ENCODE measurements at places on chromosomes 2 and 18.

DNA sequence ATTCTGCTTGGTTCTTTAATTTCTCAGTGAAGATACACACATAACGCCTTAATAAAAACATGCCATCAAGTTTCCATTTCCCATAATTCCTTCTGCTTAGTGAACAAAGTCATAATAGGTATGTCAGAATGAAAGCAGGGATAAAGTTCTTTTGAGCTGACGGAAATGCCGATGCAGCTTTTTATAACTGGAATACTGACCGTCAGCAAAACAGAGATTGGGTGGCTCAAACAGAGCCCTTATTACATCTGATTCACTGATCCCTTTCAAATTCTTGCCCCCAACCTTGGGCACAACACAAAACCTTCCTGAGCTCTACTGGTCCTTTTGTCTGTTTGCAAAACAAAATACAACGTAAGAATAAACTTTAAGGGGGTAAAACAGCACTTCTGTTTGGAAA lies 140.4 kb downstream of the CDH2 start:
- DNase-seq: no peak

DNA sequence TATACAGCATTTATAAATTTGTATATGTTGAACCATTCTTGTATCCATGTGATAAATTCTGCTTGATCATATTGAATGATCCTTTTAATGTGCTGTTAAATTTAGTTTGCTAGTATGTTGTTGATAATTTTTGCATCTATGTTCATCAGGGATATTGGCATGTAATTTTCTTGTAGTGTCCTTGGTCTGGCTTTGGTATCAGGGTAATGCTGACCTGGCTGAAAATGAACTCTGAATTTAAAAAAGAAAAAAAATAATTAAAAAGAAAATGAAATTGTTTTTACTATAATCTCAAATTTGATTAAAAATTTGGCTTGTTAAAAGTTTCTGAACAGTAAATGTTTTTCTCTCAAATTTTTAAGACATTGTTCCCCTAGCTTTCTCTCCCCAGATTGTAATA lies 46.3 kb downstream of the RAD51AP2 start:
- DNase-seq: no peak

DNA sequence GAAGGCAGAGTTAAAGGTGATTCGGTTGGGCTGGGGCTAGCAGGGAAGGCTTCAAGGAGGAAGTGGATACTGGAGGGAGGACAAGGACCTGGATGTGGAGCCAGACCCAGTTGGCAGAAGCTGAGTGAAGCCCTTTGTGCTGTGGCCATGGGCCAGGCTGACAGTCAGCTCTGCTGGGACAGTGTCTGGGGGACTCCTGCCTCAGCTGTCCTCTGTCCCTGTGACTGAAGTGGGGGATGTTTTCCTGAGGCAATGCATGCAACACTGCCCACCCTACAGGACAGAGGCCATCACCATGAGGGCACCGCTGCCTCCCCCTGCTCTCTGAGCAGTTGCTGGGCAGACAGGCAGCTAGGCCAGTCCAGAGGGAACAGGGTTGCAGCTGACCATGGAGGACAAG lies 40.0 kb downstream of the ST8SIA5 start:
- no peak for DNase-seq

DNA sequence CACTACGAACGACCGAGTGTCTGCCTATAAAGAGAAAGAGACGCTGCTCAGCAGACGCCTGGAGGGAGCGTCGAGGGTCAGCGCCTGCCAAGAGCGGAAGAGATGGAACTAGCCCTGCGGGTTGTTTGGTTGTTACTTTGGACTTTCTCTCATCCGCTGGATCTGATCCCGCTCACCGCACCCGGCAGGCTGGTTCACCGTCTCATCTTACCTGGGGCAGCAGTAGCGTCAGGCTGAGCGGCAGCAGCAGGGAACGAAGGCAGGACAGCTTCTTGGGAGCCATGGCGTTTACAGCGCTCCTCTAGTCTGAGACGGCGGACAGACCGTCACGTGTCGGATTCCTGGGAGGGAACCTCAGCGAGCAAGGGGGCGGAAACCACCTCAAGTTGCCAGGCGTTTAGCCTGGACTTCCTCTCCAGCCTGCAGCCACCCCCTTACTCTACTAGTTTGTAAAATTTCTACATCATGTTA lies 1.9 kb downstream of the GLB1L start:
- DNase-seq: no peak

DNA sequence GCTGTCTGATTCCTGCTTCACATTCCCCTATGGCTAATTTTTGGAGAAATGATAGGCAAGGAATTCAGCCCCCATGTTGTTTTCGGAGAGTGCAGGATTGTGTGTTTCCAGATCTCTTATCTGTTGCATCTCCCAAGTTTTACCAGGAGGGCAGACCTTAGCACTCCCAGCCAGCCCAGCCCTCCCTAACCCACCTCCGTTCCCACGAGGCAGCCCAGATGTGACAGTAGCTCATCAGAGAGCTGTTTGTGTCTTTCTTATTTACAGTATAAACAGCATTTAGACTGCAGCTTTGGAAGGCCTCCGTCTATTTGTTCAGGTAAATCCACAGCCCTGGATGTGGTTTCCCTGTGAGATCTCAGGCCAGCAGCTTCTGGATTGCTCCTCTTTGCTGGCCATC lies 91.6 kb downstream of the THNSL2 start:
- no peak for DNase-seq

GRCh38 chr2:12435430-12436222 lies 281.1 kb upstream of the TRIB2 start:
- no peak for DNase-seq

GRCh38 chr2:224173933-224174332 lies 134.8 kb upstream of the SERPINE2 start:
- no peak for DNase-seq

- DNase-seq: no peak
Measured at GRCh38 chr18:35110059-35110458, 68.8 kb downstream of the MAPRE2 start.

GRCh38 chr2:33634261-33634910 lies 35.3 kb upstream of the FAM98A start:
- no peak for DNase-seq

- no peak for DNase-seq
Measured at GRCh38 chr2:61792355-61792890, 61.4 kb downstream of the FAM161A start.

- DNase-seq: no peak
Measured at GRCh38 chr2:41460661-41461060, 587.2 kb upstream of the PKDCC start.

GRCh38 chr2:136932700-136933099 lies 167.4 kb downstream of the THSD7B start:
- DNase-seq: no peak

GRCh38 chr18:35662293-35663062 lies 80.9 kb downstream of the GALNT1 start:
- no peak for DNase-seq

GRCh38 chr2:130332271-130333073 lies 10.2 kb upstream of the IMP4 start:
- peak; percentile 39 for DNase-seq

- DNase-seq: no peak
Measured at GRCh38 chr2:97935719-97936161, 60.0 kb downstream of the TMEM131 start.

Data from stimulated activated CD4-positive, alpha-beta T cell treated with anti-CD3 and anti-CD28 coated beads, Interleukin-15, amount 100 ng/mL, for 48 hours (primary cell).